Fibroblast of skin of left quadriceps (primary cell): ENCODE measurements at places on chromosomes 3 and 15.

DNA sequence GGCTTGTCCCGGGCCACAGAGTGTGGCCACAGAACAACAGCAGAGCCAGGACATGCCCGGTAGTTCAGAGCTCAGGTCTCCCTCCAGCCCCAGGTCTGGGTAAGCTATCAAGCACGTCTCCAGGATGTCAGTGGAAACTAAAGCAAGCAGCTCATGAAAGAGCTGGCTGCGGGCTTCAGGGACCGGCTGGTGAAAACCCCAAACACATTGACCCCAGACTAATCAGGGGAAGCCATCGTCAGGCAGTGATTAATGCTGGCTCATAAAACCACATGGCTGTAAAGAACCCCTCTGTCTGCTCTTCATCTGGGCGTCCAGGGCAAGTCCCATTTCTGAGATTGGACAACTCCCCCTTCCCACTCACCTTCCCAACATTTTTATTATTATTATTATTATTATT lies 37.8 kb downstream of the LMCD1 start:
- DNase-seq, result peak; percentile 47

GRCh38 chr3:149808209-149808829 lies 4.7 kb upstream of the RNF13 start:
- peak; percentile 61 for DNase-seq

- DNase-seq, result no peak
Measured at GRCh38 chr3:4008205-4008604, 209.0 kb downstream of the LRRN1 start.

DNA sequence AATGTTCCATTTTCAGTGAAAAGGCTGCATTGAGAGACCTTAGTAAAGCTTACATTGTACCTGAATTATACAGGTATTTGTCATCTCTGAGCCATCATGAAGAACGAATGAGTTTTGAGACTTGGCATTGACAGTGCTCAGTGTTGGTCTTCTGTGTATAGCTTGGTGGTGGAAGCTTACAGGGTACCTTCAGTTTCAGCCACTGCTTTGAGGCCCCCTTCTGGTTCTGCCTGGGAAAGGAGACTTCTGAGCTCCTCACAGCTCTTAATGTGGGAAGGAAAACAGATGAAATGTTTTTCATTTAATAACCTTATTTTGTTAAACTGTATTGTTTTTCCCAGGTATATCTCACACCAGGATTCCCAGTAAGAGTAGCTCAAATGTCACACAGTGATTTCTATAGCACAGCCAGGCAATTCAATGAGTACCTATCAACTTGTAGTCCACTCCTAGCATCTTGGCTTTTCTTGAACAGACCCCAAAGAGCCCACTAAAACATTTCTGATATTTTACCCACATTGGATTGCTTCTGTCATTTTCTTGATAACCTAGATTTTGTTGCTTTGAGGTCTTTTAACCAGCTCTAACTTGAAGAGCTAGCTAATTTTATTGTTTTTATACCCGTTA lies 5.6 kb downstream of the SERPINI1 start:
- no peak for DNase-seq

DNA sequence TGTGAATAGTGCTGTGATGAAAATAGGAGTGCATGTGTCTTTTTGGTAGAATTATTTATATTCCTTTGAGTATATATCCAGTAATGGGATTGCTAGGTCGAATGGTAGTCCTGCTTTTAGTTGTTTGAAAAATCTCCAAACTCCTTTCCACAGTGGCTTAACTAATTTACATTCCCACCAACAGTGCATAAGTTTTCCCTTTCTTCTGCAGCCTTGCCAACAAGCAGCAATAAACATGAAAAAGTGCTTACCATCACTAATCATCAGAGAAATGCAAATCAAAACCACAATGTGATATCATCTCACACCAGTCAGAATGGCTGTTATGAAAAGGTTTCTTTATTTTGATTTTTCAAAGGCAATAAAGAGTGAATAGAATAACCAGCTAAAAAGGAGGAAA lies 1105.9 kb downstream of the NAALADL2 start:
- DNase-seq, result peak; percentile 44
